ENCODE measurements at places on chromosomes 7 and 10.

DNA sequence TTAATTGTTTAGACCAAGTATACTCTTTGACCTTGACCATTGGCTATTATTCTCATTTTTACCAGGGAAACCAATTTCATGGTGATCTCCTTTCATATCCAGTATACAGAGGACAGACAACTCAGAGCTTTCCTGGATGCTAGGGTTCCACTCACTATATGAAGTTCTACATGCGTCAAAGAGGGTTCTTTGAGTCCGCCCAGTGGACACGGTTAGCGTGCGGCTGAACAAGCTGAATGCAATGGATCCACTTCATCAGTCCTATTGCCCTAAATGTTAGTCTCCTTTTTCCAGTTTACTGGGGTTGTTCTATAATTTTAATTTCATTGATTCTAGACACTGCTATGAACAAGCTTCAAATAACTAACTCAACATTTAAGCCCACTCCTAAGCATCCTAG is 162.4 kb upstream of the PCLO start:
- DNase-seq: no peak

GRCh38 chr10:124131172-124131571 is 37.8 kb upstream of the CHST15 start:
- DNase-seq: no peak

DNA sequence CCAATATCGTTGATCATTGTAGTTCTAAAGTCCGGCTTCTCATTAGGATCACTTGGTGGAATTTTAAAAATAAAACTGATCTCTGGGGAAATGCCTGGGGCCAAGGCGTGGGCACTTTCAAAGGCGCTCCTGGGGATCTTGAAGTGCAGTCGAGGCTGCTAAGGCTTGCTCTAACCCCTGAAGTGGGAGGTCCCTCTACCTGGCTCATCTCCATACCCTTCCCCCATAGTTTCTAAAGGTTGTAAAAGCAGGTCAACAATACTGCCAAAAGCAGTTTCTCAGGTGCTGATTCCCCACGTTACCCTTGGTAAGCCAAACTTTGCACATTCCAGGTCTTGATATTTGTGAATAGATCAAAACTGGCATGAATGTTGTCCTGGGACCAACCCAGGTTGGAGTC is 79.0 kb upstream of the SP8 start:
- DNase-seq: no peak

- DNase-seq: no peak
These were observed 25.3 kb upstream of the DNAAF5 start for GRCh38 chr7:701086-701671.

DNA sequence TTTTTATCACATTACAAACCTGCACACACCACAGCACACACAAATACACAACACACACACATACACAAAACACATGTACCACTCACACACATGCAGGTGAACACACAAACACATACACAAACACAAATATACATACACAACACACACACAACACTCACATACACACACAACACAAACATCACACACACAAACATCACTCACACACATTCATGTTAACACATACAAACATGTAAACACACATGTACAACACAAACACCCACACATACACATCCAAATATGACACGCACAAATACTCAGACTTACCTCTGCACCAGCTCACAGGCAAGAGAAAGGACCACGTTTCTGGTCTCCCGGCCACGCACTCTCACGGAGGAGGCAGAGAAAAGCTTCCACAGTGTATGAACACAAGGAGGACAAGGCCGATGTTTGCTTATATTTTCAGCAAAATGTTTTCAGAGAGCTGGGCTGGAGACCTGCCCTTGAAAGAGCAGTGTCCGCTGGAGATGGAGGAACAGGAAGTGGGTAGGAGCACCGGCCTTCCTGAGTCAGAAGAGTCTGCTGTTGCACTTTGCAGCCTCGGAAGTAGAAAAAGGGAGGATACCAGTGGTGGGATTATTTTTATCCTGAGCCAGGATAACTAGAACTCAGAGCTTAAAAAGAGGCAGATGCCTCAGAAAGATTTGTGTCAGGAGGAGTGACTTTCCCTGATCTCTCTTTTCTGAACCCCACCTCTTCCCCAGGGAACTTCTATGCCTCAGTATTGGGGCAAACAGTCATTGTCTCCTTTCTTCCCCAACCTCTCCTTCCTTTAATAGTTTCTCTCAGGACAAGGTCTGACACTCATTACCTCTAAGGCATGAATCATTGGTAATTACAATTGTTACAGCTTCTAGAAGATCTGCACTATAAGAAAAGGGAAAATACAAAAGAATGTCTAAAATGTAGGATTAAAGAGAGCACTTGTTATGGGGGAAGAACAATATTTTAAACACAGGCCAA is at the start of gene GIMAP6:
Gene GIMAP6, minus strand, starts transcription at position 520 of the 999 bp plus-strand sequence. CDS start 2,243 bp downstream, outside the sequence.
- no peak for DNase-seq

- peak; percentile 96 for DNase-seq
These were observed at the start of gene TAF3 for GRCh38 chr10:7818295-7819120. TAF3 (plus strand) TSS chr10:7818505; CDS start chr10:7818710, 205 bp downstream.

GRCh38 chr7:8254215-8254614 is 7.8 kb downstream of the ICA1 start:
- no peak for DNase-seq

- no peak for DNase-seq
These were observed 92.4 kb upstream of the TMEM72 start for GRCh38 chr10:44818701-44819127.

DNA sequence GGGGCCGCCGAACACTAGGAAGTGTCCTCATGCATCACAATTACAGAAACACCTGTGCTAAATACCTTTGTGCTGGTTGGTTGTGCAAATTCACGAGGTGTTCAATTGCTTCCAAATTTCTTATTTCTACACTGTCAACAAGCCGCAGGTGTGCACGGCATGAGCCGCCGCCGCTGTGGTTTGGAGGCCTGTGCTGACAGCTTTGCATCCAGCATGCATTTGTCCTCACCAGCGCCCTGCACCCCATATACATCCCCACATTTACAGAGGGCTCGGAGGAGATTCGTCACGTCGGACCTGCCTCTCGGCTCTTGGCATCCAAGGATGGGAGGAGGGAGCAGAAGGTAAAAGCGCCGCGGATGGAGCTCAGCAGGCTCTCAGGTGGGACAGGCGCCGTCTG is 305.3 kb upstream of the MKI67 start:
- no peak for DNase-seq

DNA sequence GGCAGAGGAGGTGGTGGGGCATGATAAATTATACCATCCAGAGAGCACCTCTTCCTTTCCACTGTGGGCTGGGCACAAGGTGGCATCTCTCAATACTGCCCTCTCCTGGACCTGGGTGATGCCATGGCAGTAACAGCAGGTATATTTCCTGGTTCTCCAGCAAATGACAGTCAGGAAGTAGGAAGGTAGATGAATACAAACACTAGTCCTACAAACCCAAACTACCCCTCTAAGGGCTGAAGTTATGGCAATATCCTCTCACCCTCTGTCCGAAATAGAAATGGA is 1004.9 kb downstream of the KCNMA1 start:
- DNase-seq: no peak

DNA sequence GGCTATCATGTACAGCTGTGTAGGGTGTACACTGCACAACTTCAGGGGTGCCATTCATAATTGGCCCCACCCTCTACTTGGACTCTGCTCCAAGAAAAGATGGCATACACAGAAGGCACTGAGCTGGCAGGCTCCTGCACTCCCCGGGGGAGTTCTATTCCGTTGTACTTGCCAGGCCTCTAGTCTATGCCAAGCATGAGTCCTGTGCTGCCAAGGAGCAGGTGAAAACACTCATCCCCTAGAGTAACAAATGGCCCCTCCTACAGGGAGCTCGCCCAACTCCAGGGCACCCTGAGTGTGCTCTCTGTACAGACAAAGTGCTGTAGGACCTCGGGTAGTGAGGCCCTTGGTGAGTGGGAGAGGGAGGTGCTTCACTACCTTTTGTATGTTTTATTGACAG is 127.2 kb downstream of the SLIT1 start:
- DNase-seq: no peak

GRCh38 chr10:76442113-76442512 is 1010.7 kb downstream of the LRMDA start:
- no peak for DNase-seq

GRCh38 chr7:139088268-139088667 is 21.3 kb downstream of the ZC3HAV1 start:
- no peak for DNase-seq

- no peak for DNase-seq
These were observed 46.9 kb downstream of the SLIT1 start for GRCh38 chr10:97138846-97139245.

GRCh38 chr10:996031-996430 is 7.8 kb downstream of the GTPBP4 start:
- no peak for DNase-seq

GRCh38 chr7:36468370-36469101 is 78.9 kb downstream of the ANLN start:
- no peak for DNase-seq

- no peak for DNase-seq
These were observed 339.2 kb downstream of the DNAJB6 start for GRCh38 chr7:157676001-157676400.

DNA sequence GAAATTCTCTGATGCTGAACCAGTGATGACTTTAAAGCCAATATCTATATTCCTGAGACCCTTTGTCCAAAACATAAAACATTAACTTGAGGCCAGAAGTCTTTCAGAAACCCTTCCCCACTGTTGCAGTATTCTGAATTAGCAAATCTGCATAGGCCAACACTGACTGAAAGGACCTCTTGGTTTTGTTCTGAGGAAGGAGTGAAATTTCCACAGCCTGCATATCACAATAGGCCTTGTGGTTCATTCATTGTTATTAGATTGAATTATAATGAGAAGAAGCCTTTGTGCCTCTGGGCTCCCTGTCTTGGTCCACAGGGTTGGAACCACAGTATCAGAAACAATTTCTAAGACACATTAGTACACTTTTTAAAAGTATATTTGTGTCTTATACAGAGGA is 90.3 kb downstream of the CCNY start:
- no peak for DNase-seq

DNA sequence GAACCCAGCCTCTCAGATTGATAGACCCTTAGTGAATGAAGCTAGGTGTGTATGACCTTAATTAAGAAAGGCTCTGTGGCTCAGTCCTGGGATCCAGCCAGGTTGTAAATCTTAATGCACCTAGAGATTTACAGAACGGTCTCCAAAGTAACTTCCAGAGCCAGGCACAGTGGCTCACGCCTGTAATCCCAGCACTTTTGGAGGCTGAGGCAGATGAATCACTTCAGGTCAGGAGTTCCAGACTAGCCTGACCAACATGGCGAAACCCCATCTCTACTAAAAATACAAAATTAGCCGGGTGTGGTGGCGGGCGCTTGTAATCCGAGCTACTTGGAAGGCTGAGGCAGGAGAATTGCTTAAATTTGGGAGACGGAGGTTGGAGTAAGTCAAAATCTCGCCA is 24.3 kb downstream of the CALHM2 start:
- no peak for DNase-seq

- DNase-seq: no peak
These were observed 818 bp upstream of the SUPV3L1 start for GRCh38 chr10:69179089-69179742.

- DNase-seq: no peak
These were observed 238.8 kb downstream of the FANK1 start for GRCh38 chr10:126135177-126135576.

- DNase-seq: no peak
These were observed 72.8 kb downstream of the TSPAN12 start for GRCh38 chr7:120785095-120785494.

GRCh38 chr10:68553138-68553537 is 7.0 kb upstream of the TET1 start:
- DNase-seq: no peak

DNA sequence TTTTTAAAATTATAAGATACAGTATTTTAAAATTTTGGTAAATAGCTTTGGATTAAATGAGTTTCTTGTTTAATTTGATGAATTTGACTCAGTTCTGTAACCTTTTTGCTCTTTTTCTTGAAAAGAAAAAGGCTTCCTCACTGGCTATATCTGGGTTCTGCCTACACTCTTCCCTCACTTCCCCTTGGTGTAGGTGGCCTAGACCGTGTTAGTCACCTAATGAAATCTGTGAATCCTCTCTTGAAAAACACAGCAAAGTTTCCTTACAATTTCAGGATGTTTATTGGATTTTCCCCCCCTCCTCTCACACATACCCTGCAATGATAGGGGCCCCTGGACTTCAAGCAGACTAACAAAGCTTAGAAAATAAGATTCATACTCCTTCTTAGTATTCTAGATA is 231.6 kb downstream of the ADK start:
- no peak for DNase-seq
